ENCODE measurements at places on chromosomes 3 and 15. TPM values are rescaled to one million over a fixed set of nuclear protein-coding genes. Genes with fewer than 3 reads are reported as not detected.

Gene PLSCR5
- not detected for total RNA-seq

Gene GLCE
- 9.1 TPM for total RNA-seq

Gene MEGF11
- total RNA-seq = 0.66 TPM

Gene DAZL
- total RNA-seq = not detected

Gene C3orf22
- not detected for total RNA-seq

Gene ITIH3
- 0.23 TPM for total RNA-seq

Gene SAMD7
- total RNA-seq = not detected

Gene HIGD2B
- total RNA-seq = not detected

Gene GOLGA8S
- total RNA-seq = not detected

Gene SPINK8
- total RNA-seq = not detected

Gene MOBP
- total RNA-seq = 0.27 TPM

Gene KLHL40
- total RNA-seq = not detected

Gene GALNT15
- not detected for total RNA-seq

Gene GOLGA8O
- not detected for total RNA-seq

Gene GABRA5
- total RNA-seq = not detected

Gene COMMD2
- total RNA-seq = 43.3 TPM

Gene SEMA7A
- total RNA-seq = 38.1 TPM

Gene RETNLB
- not detected for total RNA-seq

Gene OGG1
- total RNA-seq = 25.3 TPM

Gene PLA2G4D
- not detected for total RNA-seq

Gene ZDHHC19
- total RNA-seq = not detected

Gene WDR93
- total RNA-seq = 0.16 TPM

Gene THUMPD3
- total RNA-seq = 62.2 TPM

Gene HEG1
- 51.8 TPM for total RNA-seq

Gene AADAC
- 0.57 TPM for total RNA-seq

Gene SNRPN
- total RNA-seq = 157 TPM

Gene SCN11A
- not detected for total RNA-seq

Gene TEX264
- 32.4 TPM for total RNA-seq

Gene KBTBD12
- total RNA-seq = not detected

Gene SGO1
- 27.2 TPM for total RNA-seq

Gene STARD9
- 0.56 TPM for total RNA-seq

Gene SPSB4
- not detected for total RNA-seq

Gene EIF2A
- total RNA-seq = 97.1 TPM

Gene TMC3
- not detected for total RNA-seq

Gene ECE2
- total RNA-seq = not detected
